ENCODE measurements at places on chromosomes 5 and 9.

DNA sequence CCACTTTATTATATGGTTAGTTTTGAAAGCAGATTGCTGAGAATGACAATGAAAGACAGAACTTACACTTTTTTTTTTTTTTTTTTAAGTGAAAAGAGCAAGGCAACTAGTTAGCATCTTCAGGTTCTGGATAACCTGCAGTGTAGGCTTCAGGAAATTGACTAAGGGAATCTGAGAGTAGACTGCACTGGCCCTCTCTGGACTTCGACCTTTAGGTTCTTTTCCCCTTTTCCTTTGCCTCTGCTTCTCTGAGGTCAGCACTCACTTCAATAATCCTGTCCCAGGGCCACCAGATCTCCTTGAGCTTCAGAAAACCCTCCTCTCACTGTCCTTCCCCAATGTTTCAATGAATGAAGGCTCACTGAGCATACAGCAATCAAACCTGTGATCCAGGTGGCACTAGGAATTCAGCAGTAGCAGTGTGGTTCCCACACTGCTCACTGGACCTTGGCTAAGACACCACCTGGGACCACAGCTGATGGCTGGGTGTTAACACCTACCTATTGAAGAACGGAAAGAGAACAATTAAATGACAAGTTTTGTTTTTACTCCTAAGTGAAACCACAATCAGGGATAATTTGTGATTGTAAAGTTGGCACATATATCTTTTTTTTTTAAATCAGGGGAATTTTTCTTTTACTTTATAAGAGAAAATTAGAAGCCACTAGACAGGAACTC, 85.8 kb upstream of the IL6ST start:
- no peak for DNase-seq

DNA sequence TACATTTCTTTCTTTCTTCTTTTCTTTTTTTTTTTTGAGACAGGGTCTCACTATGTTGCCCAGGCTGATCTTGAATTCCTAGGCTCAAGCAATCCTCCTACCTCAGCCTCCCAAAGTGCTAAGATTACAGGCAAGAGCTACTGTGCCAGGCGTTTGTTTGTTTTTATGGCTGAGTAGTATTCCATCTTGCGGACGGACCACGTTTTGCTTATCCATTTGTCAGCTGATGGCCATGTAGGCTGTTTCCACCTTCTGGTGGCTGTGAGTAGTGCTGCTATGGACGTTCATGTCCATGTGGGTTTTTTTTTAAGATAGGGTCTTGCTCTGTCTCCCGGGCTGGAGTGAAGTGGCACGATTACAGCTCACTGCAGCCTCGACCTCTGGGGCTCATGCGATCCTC, 2.5 kb downstream of the DOK3 start:
- no peak for DNase-seq

GRCh38 chr5:62038024-62038423, 268.0 kb upstream of the KIF2A start:
- no peak for DNase-seq

- no peak for DNase-seq
These were observed 12.6 kb downstream of the PBX3 start for GRCh38 chr9:125759764-125760129.

DNA sequence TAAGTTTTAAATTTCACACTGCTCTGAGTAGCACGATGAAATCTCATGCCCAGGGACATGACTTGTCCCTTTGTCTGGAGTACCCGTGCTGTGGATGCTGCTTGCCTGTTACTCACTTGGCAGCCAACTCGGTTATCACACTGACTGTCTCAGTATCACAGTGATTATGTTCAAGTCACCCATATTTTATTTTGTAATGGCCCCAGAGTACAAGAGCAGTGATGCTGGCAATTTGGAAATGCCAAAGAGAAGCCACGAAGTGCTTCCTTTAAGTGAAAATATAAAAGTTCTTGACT, 22.8 kb upstream of the SCGB3A2 start:
- no peak for DNase-seq

DNA sequence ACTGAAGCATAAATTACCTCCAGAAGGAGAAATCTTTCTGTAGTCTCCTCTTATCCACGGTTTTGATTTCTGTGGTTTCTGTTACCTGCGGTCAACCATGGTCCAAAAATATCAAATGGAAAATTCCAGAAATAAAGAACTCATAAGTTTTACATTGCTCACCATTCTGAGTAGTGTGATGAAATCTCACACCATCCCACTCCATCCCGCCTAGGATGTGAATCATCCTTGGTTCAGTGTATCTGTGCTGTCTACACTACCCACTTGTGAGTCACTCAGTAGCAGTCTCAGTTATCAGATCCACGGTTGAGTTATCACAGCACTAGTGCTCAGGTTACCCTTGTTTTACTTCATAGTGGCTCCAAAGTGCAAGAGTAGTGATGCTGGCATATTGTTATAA, 371.2 kb downstream of the NFIB start:
- DNase-seq, result peak; percentile 26

DNA sequence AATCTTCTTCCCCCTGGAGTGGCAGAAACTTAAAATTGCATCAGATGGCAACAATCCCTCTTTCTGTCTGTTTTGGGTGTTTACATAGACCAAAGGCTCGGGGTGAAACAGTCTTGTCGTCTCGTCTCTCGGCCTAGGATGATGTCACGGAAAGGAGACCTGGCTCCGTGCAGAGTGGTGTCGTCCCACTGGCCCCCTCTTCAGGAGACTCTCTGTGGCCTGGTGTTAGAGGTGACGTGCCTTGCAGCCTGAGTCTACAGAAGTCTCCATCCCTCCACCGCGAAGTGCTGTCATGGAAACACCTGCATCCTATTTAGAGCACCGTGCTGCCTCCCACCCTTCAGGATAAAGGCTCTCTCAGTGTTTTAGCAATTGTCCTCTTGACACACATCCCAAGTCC, 409.7 kb downstream of the IRX1 start:
- DNase-seq, result no peak

GRCh38 chr5:136166909-136167308, 26.1 kb downstream of the SMIM32 start:
- no peak for DNase-seq

DNA sequence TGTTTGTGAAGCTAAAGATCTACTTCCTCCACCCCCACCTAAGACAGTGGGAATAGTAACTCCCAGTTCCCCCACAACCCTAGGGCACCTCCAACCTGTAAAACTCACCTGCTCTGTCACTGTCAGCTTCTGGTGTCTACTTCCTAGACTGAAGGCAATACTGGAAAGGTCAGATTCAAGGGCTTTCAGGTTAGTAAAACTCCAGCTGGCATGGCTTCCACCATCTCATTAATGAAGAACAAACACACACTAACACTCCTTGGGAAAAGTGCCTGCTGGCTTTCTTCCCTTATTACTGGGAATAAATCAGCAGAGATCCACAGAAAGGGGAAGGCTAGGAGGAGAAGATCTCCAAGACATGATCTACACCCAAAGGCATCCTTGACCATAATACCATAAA, 109.9 kb downstream of the TMEM174 start:
- DNase-seq, result no peak

DNA sequence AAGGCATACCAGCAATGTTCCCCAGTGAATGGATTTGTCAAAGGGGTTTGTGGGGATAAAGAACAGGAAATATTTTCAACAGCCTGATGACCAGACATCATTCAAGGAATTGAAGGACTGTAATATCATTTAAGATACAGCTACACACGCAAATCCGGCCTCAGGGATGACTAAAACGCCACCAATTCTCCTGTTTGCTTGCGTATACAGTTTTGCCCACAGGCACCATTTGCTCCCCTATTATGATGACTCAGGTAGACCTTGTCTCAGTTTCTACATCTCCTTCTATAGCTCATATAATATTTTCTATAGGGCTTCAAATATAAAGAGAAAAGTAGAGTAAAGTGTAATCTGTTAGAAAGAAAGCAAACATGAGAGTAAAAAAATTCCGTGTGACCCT, 29.7 kb upstream of the ITGA1 start:
- no peak for DNase-seq

Data from keratinocyte (primary cell).